Activated CD4-positive, alpha-beta T cell treated with anti-CD3 and anti-CD28 coated beads, Interleukin-2, amount 10 ng/mL, durations not matched to agents 7 days and 5 days (primary cell): ENCODE measurements at places on chromosomes 11 and 22. TPM values are rescaled to one million over a fixed set of nuclear protein-coding genes. Genes with fewer than 3 reads are reported as not detected.

DNA sequence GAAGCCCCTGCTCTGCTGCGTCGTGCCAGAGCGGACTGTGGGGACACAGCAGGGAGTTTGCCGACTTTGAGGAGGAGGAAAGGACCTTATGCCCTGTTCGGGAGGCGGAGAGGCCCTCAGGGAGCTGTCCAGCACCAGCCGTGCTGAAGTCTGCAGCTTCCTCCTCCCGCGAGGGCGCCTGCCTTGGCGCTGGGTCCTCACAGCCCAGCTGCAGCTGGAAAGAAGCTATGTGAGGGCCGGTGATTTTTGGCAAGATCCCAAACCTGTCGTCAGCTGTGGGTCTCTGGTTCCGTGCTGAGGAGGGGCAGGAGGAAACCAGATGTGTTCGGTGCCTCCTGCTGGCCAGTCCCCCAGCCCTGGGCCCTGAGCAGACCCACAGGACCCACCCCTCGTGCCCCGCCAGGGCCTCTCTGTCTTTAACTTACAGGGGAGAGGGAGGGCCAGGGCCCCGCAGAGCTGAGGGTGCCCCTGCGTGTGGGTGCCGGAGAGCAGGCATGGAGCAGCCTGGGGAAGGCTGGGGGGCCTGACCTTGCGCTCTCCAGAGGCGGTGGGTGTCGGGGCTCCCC lies 12.0 kb downstream of the BRSK2 start:
- no peak overlapping the region for H3K4me3 ChIP-seq
- no peak overlapping the region for H3K27ac ChIP-seq
- H3K27me3 ChIP-seq: no peaks in the 10 kb centered on the region
- H3K4me1 ChIP-seq: no peaks in the 10 kb centered on the region
- peak; percentile 65 for DNase-seq
- H3K36me3 ChIP-seq: no peaks in the 10 kb centered on the region

DNA sequence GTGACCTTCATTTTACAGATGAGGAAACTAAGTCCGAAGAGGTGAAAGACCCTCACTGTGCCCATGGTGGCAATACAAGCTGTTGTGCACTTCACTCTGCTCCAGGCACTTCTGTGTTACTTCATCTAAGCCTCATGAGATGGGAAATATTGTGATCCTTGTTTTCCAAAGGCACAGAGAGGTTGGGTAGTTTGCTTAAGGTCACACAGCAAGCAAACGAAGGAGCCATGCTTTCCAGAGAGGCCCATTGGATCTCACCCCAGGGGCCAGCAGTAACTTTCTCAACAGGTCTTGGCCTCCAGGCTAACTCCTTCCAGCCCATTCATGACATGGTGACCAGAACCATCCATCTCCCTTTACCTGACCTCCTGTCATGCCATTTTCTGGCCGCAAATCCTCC lies 332.8 kb downstream of the MN1 start:
- H3K27ac ChIP-seq: no peak overlapping the region
- no peak for DNase-seq
- no peak overlapping the region for H3K4me3 ChIP-seq
- no peaks in the 10 kb centered on the region for H3K36me3 ChIP-seq

DNA sequence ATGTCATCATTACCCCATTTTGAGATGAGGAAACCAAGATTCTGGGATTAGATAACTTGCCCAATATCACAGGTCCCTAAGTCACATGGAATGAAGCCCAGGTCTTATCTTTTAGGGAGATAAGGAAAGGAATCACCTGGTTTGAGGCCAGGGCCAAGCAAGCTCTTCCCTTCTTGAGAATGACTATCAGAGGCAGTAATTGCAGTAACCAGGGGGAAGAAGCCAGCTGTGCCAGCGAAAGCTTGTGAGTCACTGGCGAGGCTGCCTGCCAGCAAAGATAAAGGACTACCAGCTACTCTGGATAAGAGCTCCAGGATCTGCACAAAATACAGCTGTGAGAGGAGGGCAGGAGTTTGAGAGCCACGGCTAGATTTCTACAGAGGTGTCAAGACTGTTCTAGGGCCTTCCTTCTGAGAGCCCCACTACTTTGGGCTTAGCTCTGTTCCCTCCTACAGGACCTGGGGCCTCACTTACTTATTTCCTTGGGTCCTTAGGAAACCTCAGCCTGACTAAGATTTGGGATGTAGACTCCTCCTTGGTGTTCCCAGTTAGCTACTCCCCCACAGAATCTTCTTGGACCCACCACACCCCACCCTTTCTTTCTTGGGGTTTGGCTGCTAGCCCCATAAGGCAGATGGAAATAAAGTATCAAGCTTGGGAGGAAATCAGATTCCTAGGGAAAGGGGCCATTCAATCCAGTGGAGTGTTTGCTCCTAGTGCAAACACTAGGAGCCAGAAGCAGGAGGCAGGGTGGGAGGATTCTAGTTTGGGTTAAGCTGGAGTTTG lies 9.7 kb upstream of the CCKBR start:
- H3K4me3 ChIP-seq: no peak overlapping the region
- H3K36me3 ChIP-seq: no peaks in the 10 kb centered on the region
- no peaks in the 10 kb centered on the region for H3K4me1 ChIP-seq
- peaks cover 2% of the 10 kb centered on the region for H3K27me3 ChIP-seq
- DNase-seq: no peak

DNA sequence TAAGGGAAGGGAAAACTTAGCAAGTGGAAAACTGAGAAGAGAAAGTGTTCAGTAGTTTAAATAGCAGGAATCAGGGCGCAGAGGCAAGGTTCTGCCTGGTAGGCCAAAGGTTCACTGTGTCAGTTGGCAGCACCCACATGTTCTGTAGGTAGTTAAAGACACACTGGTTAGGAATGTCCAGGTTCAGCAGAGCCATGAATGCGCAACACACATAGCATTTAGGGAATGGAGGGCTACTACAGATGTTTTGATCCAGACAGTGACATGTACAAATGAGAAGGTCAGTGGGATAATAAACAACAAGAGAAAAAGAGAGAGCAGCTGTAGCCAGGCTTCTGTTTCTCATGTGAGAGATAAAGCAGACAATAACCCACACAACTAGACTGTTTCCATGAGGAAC lies 56.2 kb upstream of the ARHGAP42 start:
- no peaks in the 10 kb centered on the region for H3K4me1 ChIP-seq
- no peaks in the 10 kb centered on the region for H3K36me3 ChIP-seq
- DNase-seq: no peak
- no peak overlapping the region for H3K4me3 ChIP-seq

GRCh38 chr22:43392385-43392989 lies 19.3 kb upstream of the MPPED1 start:
- H3K27ac ChIP-seq: no peak overlapping the region
- H3K4me3 ChIP-seq: no peak overlapping the region
- no peaks in the 10 kb centered on the region for H3K4me1 ChIP-seq
- no peaks in the 10 kb centered on the region for H3K36me3 ChIP-seq
- DNase-seq: no peak

The PRR33 gene
- not detected for total RNA-seq

The ANO9 gene
- 94.2 TPM for total RNA-seq

The RHOD gene
- not detected for total RNA-seq

The SEC14L6 gene
- not detected for total RNA-seq
